ENCODE measurements at places on chromosomes 5 and 9.

DNA sequence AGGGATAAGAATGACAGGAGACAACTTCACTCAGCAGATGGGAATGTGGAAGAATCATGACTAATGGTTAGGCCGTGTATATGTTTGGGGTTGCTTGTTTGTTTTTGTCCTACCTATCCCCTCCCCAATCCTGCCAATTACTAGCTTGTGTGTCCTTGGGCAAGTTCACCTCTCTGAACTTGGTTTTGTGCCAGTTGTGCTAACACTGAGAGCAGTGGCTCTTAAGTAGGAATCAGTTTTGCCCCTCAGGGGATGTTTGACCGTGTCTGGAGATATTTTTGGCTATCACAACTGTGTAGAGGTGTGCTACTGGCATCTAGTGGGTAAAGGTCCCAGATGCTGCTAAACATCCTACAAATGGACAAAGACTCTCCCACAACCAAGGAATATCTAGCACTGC, 287.0 kb downstream of the DMRT2 start:
- DNase-seq: no peak

DNA sequence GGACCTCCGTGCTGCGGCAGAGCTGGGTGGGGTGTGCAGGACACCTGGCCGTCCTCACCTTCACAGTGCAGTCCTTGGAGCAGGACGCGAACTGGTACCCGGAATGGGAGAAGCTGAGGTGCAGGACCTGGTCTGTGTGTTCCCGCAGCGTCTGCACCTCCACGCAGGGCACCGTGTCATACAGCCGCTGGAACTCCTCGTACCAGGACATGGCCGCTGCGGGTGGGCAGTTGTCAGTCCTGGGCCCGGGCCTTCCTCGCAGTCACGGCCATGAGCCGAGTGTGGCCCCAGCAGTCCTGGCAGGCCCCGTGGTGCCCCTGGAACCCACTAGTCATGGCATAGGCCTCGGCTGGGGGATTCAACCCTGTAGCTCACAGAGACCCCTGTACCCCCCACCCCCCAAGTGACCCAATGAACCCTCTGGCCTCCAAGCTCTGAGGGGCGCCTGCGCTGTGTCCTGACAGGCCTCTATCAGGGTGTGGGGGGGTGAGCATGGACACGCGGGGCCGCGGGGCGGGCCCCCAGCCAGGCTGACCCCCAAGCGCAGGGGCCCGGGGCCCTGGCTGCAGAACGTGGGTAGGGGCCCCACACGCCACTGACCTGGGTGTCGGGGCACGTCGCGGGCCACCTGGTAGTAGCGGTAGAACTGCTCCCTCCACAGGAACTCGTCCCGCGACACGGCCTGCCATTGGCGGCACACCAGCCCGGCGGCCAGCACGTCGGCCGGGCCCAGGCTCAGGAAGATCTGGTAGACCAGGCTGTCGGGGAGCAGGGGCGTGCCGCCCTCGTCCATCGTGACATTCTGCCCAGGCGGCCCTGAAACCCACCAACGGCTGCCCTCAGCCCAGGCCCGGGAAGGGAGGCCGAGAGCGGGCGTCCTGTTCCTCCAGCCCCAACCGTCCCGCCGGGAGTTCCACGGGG, 987 bp downstream of the FBXW5 start:
- peak; percentile 46 for DNase-seq

GRCh38 chr5:53434541-53434940, 45.9 kb upstream of the FST start:
- DNase-seq: no peak

DNA sequence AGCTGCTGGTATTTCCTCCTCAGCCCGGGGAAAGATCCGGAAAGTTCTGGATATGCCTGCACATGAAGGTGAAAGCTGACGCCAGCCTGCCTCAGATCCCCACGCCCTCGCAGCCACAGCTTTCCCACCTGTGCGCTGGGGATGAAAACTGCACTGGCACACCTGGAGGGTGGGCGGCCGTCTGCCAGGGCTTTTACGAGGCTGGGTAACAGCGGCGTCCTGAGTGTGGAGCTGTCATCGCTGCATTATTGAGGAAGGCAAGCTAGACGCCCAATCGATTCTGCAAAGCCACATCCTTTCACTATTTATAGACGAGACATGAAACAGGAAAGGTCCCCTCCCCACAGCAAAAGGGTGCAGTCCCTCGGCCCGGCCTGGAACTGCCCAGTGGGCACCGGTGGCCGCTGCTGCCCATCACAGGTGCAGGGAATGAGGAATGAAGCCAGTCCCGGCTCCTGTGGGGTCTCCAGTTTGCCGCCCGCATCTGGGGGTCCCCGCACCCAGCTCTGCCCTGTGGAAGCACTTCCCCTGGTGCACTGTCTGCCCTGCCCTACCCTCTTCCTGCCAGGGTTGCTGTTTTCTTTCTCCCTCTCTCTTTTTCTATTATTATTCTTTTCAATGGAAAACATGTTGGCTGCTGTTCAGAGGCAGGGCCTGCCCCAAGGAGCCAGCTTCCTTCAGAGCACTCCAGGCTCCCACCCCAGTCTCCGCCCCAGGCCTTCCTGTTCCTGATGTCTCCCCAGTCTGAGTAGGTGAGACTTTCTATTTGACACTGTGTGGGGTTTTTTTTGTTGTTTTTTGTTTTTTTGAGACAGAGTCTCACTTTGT, 7.0 kb downstream of the NOTCH1 start:
- no peak for DNase-seq

GRCh38 chr5:97548739-97549080, 365.7 kb upstream of the RIOK2 start:
- no peak for DNase-seq

- no peak for DNase-seq
These were observed 87.7 kb downstream of the GALNT10 start for GRCh38 chr5:154278186-154278585.

GRCh38 chr5:101675510-101676219, 620.4 kb downstream of the SLCO4C1 start:
- no peak for DNase-seq
